ENCODE measurements at places on chromosomes 7 and 10. TPM values are rescaled to one million over a fixed set of nuclear protein-coding genes. Genes with fewer than 3 reads are reported as not detected.

GRCh38 chr7:151626422-151627115 is 106.9 kb upstream of the RHEB start:
- H3K4me1 ChIP-seq, result peaks cover 35% of the 10 kb centered on the region
- no peak overlapping the region for H3K27ac ChIP-seq
- no peaks in the 10 kb centered on the region for H3K27me3 ChIP-seq
- no peak overlapping the region for H3K4me3 ChIP-seq

DNA sequence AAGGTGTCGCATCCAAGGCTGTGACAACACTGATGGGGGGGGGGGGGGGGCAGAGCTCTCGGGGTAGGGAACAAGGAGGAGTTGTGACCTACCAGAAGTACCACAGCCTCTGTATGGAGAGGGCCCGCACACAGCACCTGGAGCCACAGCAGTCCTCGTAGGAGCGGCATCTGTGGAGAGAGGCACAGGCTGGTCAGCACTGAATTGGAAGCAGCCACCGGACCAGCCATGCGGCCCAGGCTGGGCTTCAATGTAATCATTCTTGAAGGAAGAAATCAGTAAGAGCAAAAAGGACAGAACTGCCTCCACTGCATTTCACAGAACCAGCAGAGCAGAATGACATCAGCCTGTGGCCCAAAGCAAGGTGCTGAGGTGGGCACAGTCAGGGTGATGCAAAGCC is 74.8 kb downstream of the VOPP1 start:
- no peaks in the 10 kb centered on the region for H3K4me1 ChIP-seq
- no peak for DNase-seq
- H3K27ac ChIP-seq, result no peak overlapping the region
- no peak overlapping the region for H3K4me3 ChIP-seq

Gene PLAU
- total RNA-seq, result 328 TPM

Gene NUTM2E
- not detected for total RNA-seq

Data from mammary epithelial cell (primary cell).